ENCODE measurements at places on chromosomes 1 and 21.
A peak's percentile ranks its signal among the peaks of the same experiment; 100 is the strongest.

GRCh38 chr1:26784023-26784871 is 3.5 kb upstream of the PIGV start:
- H3K27ac ChIP-seq: peak overlapping the region; percentile 41
- no peaks in the 10 kb centered on the region for H3K27me3 ChIP-seq
- peaks cover 26% of the 10 kb centered on the region for H3K36me3 ChIP-seq
- no peak overlapping the region for H3K4me3 ChIP-seq
- H3K4me1 ChIP-seq: peaks cover 60% of the 10 kb centered on the region

DNA sequence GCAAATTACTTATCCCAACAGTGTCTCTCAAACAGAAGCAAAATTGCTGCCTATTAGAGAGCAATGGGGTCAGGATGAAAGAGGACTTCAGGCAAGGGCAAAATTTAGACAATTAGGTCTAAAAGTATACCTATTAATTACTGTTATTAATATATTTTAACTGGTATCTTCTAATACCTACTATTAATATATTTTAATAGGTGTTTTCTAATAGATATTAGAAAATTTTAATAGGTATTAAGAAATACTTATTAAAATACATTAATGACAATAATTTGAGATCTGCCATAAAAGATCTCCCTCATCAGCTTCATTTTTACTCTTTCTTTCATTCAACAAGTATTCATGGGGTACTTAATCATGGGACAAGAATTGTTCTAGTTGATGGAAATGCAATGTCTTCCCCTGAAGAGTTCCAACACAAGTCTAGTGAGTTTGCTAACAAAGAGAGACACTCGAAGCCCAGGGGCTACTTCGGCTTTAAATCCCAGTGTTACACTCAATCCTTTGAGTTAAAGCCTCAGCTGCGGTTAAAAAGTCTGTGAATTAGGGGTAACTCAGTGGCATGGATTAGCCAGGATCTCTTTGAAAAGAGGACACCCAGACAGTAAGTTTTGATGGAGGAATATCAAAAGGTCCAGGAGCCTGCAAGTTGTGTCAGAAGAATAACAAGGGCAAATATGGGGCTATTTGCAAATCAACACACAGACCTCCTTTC is 44.1 kb downstream of the STYXL2 start:
- no peak overlapping the region for H3K27ac ChIP-seq
- H3K4me1 ChIP-seq: no peaks in the 10 kb centered on the region
- no peak for DNase-seq
- no peaks in the 10 kb centered on the region for H3K36me3 ChIP-seq

- no peak overlapping the region for H3K27ac ChIP-seq
- no peak for DNase-seq
- H3K36me3 ChIP-seq: no peaks in the 10 kb centered on the region
- no peak overlapping the region for H3K4me3 ChIP-seq
Observed at GRCh38 chr1:18495635-18496034, 14.9 kb downstream of the KLHDC7A start.

- H3K4me3 ChIP-seq: no peak overlapping the region
- no peak for DNase-seq
- H3K36me3 ChIP-seq: no peaks in the 10 kb centered on the region
- H3K4me1 ChIP-seq: no peaks in the 10 kb centered on the region
- no peaks in the 10 kb centered on the region for H3K27me3 ChIP-seq
- no peak overlapping the region for H3K27ac ChIP-seq
Observed at GRCh38 chr1:81921851-81922462, 121.2 kb downstream of the ADGRL2 start.

- H3K36me3 ChIP-seq: no peaks in the 10 kb centered on the region
- H3K27ac ChIP-seq: no peak overlapping the region
- peak; percentile 39 for DNase-seq
- H3K27me3 ChIP-seq: no peaks in the 10 kb centered on the region
- peaks cover 5% of the 10 kb centered on the region for H3K4me1 ChIP-seq
- H3K4me3 ChIP-seq: peak overlapping the region; percentile 16
Observed at GRCh38 chr1:1462318-1462966, 9.1 kb upstream of the ATAD3B start.

- no peak overlapping the region for H3K27ac ChIP-seq
- no peaks in the 10 kb centered on the region for H3K36me3 ChIP-seq
- DNase-seq: no peak
- no peaks in the 10 kb centered on the region for H3K27me3 ChIP-seq
Observed at GRCh38 chr1:10564063-10564462, 89.3 kb downstream of the PEX14 start.

DNA sequence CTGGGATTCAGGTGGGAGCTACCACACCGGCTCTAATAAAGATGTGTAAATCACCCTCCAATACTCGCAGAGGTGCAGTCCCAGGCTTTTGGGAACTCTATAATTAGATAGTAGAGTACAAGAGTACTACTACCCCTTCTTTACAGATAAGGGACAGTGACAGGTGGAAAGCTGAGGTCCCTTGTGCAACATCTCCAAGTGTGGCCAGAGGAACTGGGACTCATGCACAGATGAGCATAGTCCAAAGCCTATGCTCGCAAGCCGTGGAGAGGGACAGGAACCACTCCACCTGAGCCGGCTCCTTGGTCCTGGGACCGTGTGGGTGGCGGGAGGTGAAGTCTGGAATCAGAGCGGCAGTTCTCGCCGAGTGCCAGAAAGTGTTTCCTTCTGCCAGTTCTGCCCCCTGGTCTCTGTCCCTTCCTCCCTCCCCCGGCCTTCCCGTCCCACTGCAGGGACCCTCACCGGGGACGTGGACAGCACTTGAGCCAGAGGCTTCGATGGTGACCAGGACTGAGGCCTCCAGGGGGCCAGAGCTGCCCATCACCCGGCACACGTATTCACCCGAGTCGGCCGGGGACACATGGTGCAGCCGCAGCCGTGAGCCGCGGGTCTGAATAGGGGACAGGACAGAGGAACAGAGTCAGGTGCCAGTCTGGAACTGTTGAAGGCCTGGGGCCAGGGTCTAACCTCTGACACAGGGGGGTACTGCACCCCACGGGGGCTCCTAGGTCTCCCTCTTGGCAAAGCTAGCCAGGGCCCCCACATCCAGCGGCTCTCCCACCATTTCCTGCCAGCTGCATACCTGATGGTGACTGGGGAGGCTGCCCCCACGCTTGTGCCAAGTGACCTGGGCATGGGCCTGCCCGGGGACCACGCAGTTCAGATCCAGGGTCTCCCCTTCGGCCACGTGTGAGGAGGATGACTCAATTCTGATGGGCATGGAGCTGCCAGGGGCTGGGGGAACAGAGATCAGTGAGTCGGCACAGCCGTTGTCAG is 33.9 kb downstream of the LDLRAD2 start:
- H3K36me3 ChIP-seq: no peaks in the 10 kb centered on the region
- H3K27ac ChIP-seq: no peak overlapping the region
- DNase-seq: no peak
- H3K27me3 ChIP-seq: no peaks in the 10 kb centered on the region
- no peak overlapping the region for H3K4me3 ChIP-seq
- H3K4me1 ChIP-seq: no peaks in the 10 kb centered on the region

DNA sequence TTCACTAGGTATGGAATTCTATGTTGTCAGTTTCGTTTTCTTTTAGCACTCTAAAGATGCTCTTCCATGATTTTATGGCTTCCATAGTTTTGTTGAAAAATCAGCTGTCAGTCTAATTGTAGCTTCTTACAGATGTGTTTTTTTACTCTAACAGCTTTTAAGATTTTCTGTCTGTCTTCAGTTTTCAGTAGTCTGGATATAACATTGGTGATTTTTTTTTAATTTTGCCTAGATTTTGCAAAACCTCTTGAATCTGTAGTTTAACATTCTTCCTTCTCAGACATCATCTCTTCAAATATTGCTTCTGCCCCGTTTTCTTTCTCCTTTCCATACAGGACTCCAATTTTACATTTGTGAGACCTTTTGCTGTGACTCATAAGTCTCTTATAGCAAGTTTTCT is 17.9 kb upstream of the DYRK1A start:
- H3K27ac ChIP-seq: no peak overlapping the region
- no peaks in the 10 kb centered on the region for H3K4me1 ChIP-seq
- no peaks in the 10 kb centered on the region for H3K27me3 ChIP-seq
- no peak overlapping the region for H3K4me3 ChIP-seq

GRCh38 chr1:30745834-30746208 is 11.8 kb downstream of the LAPTM5 start:
- peaks cover 100% of the 10 kb centered on the region for H3K4me1 ChIP-seq
- H3K36me3 ChIP-seq: peaks cover 49% of the 10 kb centered on the region
- H3K27me3 ChIP-seq: no peaks in the 10 kb centered on the region

DNA sequence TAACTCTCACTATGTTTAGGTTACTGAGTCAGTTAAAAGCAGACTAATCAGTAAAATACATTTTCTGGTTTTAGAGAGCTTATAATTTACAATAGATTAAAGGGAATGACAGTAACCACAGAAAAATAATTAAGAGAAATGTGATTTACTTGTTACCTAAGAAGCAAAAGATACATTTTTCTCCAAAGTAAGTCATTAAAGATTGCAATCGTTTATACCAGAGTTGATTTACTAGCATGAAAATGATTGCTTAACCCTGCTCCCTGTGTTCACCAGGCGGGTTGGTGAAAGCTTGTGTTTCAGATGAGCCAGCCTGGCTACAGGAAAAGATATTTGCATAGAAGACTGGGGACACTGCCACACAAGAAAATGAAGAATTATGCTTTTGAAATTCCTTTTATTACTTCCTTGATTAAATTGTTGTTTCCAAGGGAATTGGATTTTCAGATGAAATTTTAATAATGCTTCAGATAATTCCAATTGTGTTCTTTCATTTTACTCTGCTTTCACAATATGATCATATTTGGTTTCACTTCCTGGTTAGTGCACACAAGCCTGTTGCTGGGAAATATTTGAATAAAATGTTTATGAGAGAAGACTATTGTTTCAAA is 27.9 kb downstream of the LRRC8B start:
- H3K36me3 ChIP-seq: peaks cover 13% of the 10 kb centered on the region
- peak overlapping the region; percentile 9 for H3K4me3 ChIP-seq
- no peaks in the 10 kb centered on the region for H3K27me3 ChIP-seq
- H3K27ac ChIP-seq: no peak overlapping the region

- no peak for DNase-seq
- no peaks in the 10 kb centered on the region for H3K4me1 ChIP-seq
- no peak overlapping the region for H3K4me3 ChIP-seq
- H3K27ac ChIP-seq: no peak overlapping the region
- no peaks in the 10 kb centered on the region for H3K36me3 ChIP-seq
- no peaks in the 10 kb centered on the region for H3K27me3 ChIP-seq
Observed at GRCh38 chr1:16175610-16176553, 20.0 kb upstream of the EPHA2 start.

- no peak for DNase-seq
- H3K27ac ChIP-seq: no peak overlapping the region
- H3K4me1 ChIP-seq: peaks cover 4% of the 10 kb centered on the region
- no peaks in the 10 kb centered on the region for H3K27me3 ChIP-seq
- no peak overlapping the region for H3K4me3 ChIP-seq
- no peaks in the 10 kb centered on the region for H3K36me3 ChIP-seq
Observed at GRCh38 chr1:198543670-198544260, 3.3 kb upstream of the ATP6V1G3 start.

DNA sequence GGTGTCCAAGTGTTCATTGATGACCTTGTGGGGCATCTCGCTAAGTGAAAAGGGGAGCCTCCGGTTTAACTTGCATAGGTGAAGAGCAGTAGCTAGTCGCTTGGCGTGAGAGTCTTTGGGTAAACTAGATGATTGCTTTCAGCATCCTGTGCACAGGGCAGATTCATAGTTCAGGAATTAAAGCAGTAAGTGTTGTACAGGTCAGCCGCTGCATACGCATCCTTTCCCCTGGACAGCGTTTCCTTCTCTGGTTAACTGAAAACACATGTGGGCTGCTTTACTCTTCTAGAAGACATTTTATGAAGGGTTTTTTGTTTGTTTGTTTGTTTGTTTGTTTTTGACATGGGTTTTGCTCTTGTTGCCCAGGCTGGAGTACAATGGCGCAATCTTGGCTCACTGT is 12.1 kb downstream of the NDUFV3 start:
- no peak overlapping the region for H3K27ac ChIP-seq
- no peaks in the 10 kb centered on the region for H3K27me3 ChIP-seq
- H3K36me3 ChIP-seq: peaks cover 58% of the 10 kb centered on the region
- no peak overlapping the region for H3K4me3 ChIP-seq
- no peak for DNase-seq

- peaks cover 18% of the 10 kb centered on the region for H3K4me1 ChIP-seq
Observed at GRCh38 chr1:65425697-65426096, 5.2 kb downstream of the LEPR start.

GRCh38 chr21:40505681-40506080 is 341.3 kb downstream of the DSCAM start:
- no peak for DNase-seq
- no peak overlapping the region for H3K4me3 ChIP-seq
- H3K4me1 ChIP-seq: no peaks in the 10 kb centered on the region
- no peak overlapping the region for H3K27ac ChIP-seq
- H3K27me3 ChIP-seq: no peaks in the 10 kb centered on the region

- H3K27ac ChIP-seq: no peak overlapping the region
- H3K27me3 ChIP-seq: no peaks in the 10 kb centered on the region
- DNase-seq: no peak
- H3K36me3 ChIP-seq: no peaks in the 10 kb centered on the region
Observed at GRCh38 chr1:225946082-225946620, 5.1 kb upstream of the LEFTY2 start.

DNA sequence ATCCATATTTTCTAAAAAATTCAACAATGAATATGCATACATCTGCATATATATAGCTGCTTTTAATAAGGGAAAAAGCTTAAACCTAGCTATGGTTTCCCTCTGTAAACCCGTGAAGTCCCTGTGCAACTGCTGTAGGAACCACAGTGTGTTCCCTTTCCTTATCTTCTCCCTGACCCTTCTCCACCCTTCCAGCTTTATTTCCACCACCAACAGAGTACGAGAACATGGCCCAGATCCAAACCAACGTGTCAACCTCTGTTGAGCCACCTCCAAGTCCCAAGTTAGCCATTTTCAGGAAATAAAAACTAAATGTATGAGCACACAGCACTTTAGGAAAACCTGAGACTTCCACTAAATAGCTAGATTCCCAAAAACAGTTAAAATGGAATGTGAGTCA is 20.3 kb downstream of the SUSD4 start:
- H3K4me3 ChIP-seq: no peak overlapping the region
- H3K36me3 ChIP-seq: no peaks in the 10 kb centered on the region
- H3K27me3 ChIP-seq: no peaks in the 10 kb centered on the region
- H3K4me1 ChIP-seq: no peaks in the 10 kb centered on the region
- H3K27ac ChIP-seq: no peak overlapping the region
- DNase-seq: no peak

- no peaks in the 10 kb centered on the region for H3K27me3 ChIP-seq
- no peaks in the 10 kb centered on the region for H3K36me3 ChIP-seq
- H3K4me3 ChIP-seq: no peak overlapping the region
- H3K4me1 ChIP-seq: peaks cover 6% of the 10 kb centered on the region
- peak; percentile 30 for DNase-seq
- H3K27ac ChIP-seq: no peak overlapping the region
Observed at GRCh38 chr1:201792534-201793305, 36.2 kb upstream of the IPO9 start.

DNA sequence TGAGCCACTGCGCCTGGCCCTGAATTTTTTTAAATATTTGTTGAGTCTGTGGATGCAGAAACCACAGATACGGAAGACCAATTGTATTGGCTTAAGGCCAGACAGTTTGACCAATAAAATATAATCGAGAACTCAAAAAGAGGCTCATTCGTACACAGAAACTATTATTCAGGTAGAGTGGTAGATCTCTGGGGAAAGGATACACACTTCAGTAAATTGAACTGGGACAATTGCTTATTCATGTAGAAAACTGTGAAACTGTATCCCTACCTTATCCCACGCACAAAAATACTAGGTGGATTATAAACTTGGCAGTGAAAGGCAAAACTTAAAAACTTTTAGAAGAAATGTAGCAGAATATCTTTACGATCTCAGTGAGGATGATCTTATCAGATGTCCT is 25.0 kb upstream of the SHE start:
- H3K27ac ChIP-seq: no peak overlapping the region
- H3K4me1 ChIP-seq: no peaks in the 10 kb centered on the region
- H3K4me3 ChIP-seq: no peak overlapping the region
- no peaks in the 10 kb centered on the region for H3K36me3 ChIP-seq
- DNase-seq: no peak
